Activated effector memory CD4-positive, alpha-beta T cell treated with Interleukin-2 at 50 U/mL for 16 hours (primary cell): ENCODE measurements at places on chromosomes 11 and 22.

- DNase-seq: no peak
These were observed 24.1 kb downstream of the RELT start for GRCh38 chr11:73400293-73400692.

DNA sequence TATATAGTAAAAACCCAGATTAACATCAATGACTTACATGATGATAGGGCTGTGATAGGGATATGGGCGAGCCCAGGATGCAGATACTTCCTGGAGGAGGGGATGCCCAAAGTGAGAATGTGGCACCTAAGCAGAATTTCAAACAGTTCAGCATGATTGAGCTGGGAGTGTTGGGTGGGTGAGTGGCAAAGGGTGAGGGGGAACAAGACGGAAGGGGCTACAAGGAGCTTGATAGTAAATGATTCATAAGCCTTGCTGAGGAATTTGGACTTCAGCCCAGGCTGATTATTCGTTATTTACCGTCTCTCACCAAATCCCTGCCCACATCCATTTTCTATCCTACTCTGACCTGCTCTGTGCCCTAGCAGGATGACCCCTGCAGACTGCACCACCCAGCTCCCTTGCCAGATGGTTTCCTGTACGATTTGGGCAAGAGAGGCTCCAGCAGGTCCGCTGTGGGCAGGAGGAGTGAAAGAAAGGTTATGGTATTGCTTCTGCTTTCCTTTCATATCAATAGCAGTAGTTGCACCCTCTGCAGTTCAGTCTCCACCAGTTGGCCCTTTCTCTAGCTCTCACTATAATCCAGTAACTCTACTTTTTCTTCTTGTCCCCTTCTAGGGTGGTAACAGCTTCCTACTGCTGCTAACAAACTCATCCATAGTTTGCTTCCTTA is 30.3 kb upstream of the SIK2 start:
- DNase-seq: no peak

DNA sequence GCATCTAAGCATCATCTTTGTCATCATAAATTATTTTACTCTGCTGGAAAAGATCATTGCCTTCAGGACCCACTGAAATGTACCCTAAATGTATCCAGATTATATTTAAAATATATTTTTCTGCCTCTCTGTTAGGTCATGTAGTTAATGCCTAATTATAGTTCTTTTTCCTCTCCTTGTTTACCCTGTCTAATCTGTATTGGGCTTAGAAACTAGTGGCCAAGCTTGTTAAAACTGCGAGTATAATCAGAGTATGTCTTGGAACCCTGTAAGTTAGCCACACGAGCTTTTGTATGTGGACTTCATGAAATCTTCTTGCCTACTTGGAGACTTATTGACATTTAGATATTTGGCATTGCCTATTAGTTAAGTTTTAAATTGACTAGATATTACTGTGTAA is 55.6 kb downstream of the ARFGAP2 start:
- no peak for DNase-seq

DNA sequence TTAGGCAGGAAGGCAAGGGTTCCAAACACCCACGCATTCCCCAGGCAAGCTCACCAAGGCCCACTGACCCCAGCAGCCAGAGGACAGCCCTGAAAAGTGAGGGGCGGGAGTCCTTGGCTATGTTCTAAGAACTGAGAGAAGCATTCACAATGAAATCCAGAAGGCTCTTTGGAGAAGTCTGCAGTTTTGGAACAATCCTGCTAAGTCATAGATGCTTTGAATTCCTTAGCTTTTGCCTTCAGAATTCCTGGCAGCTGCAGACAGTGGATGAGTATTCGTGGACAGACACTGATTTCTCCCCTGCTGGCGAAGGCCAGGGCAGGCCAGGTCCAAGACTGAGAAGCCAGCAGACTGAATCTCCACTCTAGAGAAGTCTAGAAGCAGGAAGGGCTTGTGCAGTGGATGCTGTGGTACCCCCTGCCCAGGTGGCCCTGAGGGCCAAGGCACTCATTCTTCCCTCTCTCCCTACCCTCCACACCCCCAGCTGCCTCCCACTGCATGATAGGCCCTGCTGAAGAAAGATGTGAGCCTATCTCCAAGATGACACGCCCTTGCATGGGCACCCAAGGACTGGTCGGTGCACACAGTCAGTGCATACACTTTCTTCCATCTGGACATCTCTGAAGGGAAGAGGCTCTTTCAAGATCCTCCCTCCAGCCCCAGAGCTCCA is 133.2 kb upstream of the TEAD1 start:
- DNase-seq: no peak

DNA sequence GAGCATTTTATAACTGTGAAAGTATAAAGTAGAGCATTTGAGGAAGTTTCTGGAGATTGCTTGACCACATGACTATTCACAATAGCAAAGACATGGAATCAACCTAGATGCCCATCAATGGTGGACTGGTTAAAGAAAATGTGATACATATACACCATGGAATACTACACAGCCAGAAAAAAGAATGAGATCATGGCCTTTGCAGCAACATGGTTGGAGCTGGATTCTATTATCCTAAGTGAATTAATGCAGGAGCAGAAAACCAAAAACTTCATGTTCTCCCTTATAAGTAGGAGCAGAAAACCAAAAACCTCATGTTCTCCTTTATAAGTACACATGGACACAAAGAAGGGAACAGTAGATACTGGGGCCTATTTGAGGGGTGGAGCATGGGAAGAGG is 30.3 kb downstream of the UVRAG start:
- DNase-seq: no peak

DNA sequence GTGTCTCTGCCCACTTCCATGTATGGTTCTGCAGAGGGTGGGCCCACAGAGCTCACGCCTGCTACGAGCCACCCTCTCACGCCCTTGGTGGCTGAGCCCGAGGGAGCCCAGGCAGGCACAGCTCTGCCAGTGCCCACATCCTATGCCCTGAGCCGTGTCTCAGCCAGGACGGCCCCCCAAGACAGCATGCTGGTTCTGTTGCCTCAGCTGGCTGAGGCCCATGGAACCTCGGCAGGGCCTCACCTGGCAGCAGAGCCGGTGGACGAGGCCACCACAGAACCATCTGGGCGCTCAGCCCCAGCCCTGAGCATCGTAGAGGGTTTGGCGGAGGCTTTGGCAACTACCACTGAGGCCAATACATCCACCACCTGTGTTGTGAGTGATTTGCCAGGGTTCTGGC is 64.0 kb downstream of the OTOG start:
- DNase-seq: no peak

DNA sequence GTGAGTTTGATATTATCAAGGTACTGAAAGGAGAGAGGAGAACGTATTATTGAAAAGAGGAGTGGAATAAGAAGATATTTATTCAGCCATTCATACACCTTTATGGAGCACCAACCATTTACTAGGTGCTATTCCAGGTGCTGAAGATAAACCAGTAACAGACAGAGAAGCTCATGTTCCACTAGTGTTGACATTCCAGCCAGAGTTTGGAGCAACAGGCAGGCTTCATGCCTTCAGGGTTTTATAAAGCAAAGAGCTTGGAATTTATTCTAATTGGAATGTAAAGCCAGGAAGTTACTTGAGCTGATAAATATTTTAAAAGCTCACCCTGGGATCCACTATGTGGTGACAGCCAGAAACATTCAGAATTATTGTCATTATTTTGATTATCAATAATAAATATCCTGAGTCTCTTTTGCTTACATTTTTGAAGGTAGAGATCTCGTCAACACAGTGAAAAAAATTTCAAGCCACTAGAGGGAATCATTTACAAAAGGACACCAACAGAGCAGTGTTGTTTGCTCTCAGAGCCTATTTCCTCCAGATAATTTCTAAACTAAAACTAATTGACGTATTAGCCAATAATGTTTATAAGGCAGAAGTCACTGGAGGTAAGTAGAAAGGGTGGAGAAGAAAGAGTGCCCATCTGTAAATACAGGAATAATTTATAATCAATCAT is 172.0 kb downstream of the KCNA4 start:
- no peak for DNase-seq

- no peak for DNase-seq
These were observed 62.4 kb downstream of the NELL1 start for GRCh38 chr11:20731676-20732215.

DNA sequence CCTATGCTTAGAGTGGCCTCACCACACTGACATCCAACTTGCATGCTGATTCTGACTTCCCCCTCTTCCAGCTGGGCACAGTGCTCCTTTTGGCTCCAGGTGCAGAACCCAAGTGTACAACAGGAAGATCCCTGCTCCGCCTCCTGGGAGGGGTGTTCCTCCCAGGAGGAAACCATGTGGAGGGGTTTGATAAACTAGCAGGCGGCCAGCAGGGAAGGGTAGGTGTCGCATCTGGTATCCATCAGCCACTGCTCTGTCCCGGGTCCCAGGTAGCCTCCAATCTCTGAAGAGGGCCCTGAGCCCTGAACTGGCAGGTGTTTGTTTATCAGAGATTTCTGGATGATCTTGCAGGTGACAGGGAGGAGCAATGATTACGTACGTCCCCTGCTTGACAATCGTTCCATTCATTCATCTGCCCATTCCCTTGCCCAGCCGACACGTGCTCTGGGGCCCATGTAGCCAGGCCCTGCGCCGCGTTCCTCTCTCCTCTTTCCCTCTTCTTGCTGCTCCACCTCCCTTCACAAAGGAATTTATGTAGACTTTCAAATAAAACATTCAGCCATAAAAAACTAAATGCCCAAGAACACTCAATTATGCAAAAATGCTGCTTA is 41.2 kb upstream of the MICAL2 start:
- DNase-seq: no peak

- no peak for DNase-seq
These were observed 59.1 kb upstream of the SLC22A12 start for GRCh38 chr11:64531906-64532312.

DNA sequence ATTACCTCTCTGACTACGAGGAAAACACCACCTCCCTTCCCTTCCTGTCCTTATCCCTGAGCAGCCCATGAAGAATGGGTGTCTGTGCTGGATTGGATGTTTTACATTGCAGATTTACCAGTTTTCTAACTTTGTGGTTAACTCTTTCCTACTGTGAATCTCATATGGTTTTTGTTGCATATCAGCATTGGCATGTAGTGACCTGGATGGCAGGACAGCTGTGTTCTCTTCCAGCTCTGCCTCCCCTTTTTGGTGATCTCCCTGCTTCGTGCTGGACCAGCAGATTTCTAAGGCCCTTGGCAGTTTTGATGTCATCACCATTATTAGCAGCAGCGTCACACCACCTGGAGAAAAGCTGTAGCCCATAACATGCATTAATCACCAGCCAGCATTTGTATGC is 26.7 kb downstream of the OR6Q1 start:
- no peak for DNase-seq

- no peak for DNase-seq
These were observed 8.4 kb downstream of the XBP1 start for GRCh38 chr22:28791841-28792490.

DNA sequence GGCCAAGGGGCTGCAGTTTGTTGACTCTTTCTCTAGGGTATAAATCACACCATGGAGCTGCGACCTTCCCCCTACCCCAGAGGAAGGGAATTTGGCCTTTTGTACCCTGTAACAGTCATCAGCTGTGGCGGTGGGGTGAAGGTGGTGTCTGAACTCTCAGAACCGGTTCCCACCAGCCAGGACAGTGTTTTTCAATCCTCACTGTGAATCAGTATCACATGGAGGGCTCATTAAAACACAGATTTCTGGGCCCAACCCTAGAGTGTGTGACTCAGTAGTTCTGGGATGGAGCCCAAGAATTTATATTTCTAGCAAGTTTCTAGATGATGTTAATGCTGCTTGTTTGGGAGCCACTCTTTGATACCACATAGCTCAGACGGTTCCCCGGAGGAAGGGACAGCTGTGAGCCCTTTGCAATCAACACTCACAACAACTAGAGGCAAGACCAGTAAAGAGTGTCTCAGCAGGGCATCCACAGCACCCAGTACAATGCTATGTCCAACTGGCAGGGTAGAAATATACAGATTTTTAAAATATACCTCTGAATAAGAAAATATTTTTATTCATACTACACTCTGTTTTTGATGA is 43.9 kb upstream of the FAT3 start:
- DNase-seq: no peak

GRCh38 chr11:130561441-130561881 is 113.0 kb downstream of the ADAMTS15 start:
- no peak for DNase-seq

GRCh38 chr11:1422481-1422880 is 32.7 kb downstream of the BRSK2 start:
- no peak for DNase-seq

DNA sequence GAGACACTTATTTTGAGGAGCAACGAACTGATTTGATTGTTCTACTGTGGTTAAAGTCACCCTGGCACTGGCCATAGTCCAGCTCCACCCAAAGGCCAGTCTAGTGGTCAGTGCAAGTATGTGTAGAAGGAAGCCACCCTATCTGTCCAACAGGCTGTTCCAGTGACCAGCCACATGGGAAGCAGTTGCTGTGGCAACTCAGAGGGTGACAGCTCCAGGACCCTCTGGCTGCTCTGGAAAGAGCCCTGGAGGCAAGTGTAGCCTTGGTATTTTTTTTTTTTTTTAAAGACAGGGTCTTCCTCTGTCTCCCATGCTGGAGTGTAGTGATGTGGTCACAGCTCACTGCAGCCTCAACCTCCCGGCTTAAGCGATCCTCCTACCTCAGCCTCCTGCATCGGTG is 27.8 kb downstream of the LMO1 start:
- no peak for DNase-seq

- DNase-seq: no peak
These were observed 51.7 kb downstream of the FLI1 start for GRCh38 chr11:128745311-128746136.

DNA sequence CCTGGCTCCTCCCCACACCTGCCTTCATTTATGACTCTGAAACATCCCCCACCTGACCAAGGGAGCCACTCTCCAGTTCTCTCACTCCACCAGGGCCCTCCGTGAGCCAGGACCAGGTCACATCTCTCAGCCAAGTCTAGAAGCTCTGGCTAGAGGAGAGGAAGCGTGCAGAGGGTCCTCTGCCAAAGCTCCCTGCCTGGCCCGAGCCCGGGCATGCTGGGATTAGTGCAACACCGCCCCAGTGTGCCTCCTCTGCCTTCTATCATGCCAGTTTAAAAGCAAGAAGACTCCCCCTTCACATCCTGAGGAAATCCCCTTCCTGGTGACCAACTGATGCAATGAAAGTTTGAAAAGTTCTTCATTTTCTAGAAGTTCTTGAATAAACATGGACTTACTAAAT is 23.5 kb downstream of the TP53AIP1 start:
- DNase-seq: no peak

GRCh38 chr11:111665777-111666176 is 63.5 kb downstream of the SIK2 start:
- no peak for DNase-seq

GRCh38 chr22:26977741-26978376 is 320.5 kb downstream of the MIAT start:
- no peak for DNase-seq
